ENCODE measurements at places on chromosomes 2 and 18.

DNA sequence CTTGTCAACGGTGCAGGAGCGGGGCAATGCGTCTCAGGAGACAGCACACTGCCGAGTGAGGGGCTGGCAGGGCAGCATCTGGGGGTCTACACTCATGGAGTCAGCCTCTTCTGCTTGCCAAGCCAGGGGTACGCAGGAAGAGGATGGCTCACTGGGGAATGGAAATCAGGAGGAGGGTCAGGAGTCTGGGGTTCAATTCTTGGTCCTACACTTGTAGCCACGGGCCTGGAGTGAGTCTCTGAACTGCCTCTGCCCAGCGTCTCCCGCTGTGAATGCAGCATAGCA lies 70.0 kb downstream of the CAPN13 start:
- DNase-seq = no peak

DNA sequence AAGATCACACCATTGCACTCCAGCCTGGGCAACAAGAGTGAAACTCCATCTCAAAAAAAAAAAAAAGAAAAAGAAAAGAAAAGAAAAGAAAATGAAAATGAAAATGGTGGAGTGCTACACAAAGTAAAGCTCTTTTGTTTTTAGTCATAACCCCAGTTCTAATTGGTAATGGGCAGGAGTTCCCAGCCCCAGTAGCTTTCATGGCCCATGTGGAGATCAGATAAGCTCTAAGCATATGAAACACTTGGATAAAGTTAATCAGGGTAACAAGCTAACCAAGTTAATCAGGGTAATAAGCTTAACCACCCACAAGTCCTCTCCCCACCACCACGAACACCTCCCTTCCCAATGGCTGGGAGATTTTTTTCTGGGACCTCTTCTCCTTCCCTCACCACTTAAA lies 240.8 kb downstream of the BCL11A start:
- no peak for DNase-seq

GRCh38 chr18:34783501-34783900 lies 73.4 kb downstream of the DTNA start:
- DNase-seq = no peak

GRCh38 chr18:75799449-75800330 lies 372.2 kb upstream of the SMIM21 start:
- DNase-seq = no peak

DNA sequence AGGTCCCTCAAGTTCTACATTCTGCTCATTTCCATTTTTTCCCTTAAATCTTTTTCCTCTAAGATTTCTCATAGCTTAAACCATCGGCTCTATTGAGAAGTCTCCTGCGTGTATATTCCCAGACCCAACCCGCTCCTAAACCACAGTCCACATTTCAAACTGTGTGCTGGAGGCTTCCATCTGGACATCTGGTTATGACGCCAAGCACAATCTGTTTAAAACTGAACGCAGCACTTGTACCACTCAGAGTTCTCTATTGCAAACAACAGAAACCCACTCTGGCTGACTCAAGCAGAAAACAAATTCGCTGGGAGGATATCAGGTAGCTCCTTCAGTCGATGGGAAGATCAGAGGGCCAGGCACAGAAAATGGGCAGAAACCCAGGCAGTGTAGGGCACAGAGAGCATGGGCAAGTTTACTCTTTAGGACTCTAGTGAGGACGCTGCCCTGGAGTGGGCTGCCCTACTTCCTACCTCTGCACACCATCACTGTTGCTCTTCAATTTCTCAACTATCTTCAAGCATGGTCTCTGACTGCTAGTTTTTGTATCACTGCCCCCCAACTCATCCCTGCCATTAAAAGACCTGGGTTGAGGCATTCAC lies 5.6 kb upstream of the EML4 start:
- no peak for DNase-seq

DNA sequence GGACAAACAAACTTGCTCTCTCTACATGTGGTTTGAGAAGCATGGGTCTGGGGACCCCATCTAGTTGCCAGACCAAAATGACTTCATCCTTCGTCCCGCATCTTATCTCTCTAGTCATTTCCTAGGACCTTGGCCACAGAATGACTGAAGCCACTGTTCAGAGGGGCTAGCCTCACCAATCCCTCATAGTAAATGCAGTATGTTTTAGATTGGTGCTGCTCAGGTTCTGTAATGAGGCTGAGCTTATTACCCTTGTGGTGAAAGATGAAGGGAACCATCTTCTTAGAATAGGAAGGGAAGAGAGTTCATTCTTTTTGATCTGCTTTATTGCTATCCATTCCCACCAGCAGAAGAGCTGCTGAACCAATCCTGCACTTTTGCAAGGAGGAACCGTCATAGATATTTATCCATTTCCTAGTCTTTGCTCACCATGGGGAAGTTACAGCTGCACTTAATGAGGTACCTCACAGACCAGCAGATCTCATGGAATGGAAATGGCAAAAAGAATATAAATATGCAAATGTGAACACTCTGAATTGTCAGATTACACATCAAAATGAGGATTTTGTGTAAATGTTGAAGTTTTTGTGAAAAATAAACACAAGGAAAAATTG lies 436.7 kb downstream of the LPIN1 start:
- no peak for DNase-seq

DNA sequence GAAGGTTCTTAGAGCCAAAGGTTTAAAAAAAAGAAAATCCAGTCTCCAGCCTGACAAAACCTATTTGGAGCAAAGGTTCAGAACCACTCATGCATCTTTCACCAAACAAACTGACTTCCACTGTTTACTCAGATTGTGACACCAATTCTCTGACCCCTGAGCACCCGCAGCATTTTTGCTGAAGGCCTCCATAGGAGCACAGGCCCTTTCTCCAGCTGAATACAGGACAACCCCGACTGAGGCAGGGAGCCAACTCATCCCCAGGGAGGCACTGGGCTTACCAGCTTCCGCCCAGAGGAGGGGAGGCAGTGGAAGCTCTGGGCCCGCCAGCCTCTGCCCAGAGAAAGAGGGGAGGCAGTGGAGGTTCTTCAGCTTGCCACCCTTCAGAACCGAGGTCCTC lies 51.0 kb upstream of the CNGA3 start:
- no peak for DNase-seq

GRCh38 chr2:218734190-218734975 lies 23.7 kb downstream of the TTLL4 start:
- DNase-seq = no peak

- no peak for DNase-seq
Measured at GRCh38 chr2:64568836-64569235, 44.7 kb downstream of the AFTPH start.

GRCh38 chr2:166360906-166361305 lies 14.8 kb downstream of the SCN9A start:
- no peak for DNase-seq
